Stimulated activated CD4-positive, alpha-beta T cell treated with anti-CD3 and anti-CD28 coated beads, Interleukin-15, amount 100 ng/mL, for 1 hour (primary cell): ENCODE measurements at places on chromosomes 2 and 18.

DNA sequence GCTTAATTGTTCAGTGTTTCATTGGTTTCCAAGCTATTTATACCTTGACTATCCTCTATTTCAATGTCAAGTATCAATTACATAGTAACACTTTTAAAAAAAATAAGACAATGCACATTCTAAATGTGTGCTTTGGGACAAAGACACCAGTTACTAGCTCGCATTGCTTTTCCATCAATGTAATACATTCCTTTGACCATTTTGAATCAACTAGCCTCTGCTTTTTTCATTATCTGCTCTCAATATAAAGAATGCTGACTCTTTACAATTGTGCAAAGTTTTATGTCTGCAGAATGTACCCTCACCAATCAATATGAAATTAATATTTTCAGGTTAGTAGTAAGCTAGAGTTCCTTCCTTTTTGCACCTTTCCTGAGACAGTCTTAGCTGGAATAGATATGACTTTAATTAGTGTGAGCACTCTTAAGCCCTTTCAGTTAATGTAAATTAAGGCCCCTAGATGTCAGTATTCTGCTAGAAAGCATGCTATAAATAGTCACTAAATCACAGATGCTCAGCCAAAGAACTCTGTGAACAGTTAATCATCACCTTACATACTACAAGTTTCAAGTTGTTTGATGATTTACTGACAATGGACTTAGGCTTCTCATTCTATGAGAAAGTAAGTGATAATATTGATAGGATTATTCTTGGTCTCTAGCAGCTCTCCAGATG, 413.6 kb downstream of the PTH2R start:
- no peak for DNase-seq

DNA sequence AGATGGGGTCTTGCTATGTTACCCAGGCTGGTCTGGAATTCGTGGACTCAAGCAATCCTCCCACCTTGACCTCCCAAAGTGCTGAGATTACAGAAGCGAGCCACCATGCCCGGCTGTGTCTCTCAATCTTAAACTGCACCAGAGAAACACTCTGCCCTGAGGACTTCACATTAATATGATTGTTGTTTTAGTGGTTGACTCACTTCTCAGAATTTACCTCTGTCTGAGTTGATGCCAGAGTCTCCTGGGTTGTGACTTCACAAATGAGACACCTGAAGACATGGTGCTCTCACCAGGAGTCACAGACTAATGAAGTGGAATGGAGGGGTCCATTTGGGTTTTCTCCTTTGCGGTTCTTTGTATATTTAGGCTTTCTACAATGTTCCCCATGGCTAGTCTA, 61.0 kb upstream of the TGIF1 start:
- no peak for DNase-seq

GRCh38 chr2:101828257-101828656, 130.8 kb downstream of the MAP4K4 start:
- no peak for DNase-seq

- DNase-seq: no peak
These were observed 26.6 kb upstream of the ACVR1 start for GRCh38 chr2:157902692-157903091.

DNA sequence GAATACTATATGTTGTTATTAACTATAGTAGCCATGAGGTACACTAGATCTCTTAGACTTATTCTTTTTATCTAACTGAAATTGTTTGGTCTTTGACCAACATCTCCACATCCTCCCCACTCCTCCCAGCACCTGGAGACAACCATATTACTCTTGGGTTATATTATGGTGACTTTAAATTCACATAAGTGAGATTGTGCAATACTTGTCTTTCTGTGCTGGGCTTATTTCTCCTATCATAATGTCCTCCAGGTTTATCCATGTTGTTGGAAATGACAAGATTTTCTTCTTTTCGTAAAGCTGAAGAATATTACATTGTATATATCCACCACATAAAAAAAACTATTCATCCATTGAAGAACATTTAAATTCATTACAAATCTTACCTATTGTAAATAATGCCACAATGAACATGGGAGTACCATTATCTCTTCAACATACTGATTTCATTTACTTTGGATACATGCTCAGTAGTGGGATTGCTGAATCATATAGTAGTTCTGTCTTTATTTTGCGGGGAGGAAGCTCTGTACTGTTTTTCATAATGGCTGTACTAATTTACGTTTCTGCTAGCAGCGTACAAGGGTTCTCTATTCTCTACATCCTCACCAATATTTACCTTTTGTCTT, 159.2 kb upstream of the SCN7A start:
- no peak for DNase-seq

DNA sequence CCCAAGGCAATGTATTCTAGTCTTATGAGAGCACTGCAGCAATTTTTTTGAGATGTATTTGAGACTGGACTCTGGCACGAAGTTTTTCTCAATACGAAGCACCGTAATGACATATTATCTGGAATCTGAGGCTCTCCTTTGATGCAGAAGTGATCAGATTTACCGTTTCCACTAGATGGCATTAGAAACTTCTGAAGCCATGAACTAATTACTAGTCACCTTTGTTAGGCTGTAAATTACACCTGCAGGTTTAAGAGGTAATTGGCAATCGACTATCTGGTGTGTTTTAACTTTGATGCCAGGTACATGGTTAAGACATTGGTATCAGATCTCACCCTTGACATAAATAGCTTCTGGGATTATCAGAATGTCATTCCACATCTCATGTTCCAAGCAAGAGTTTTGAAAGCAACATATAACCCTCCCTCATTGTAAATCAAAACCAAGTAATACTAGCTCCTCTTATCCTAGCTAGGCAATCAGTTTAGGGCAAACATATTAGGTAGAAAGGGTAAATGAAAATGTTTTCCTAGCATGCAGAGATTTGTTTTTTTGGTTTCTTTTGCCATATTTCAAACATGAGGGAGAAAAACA, 254.6 kb upstream of the SPRED2 start:
- DNase-seq: no peak
